ENCODE measurements at places on chromosomes 13 and 19.

GRCh38 chr19:10831987-10832938, 3.7 kb downstream of the TMED1 start:
- no peak for DNase-seq

DNA sequence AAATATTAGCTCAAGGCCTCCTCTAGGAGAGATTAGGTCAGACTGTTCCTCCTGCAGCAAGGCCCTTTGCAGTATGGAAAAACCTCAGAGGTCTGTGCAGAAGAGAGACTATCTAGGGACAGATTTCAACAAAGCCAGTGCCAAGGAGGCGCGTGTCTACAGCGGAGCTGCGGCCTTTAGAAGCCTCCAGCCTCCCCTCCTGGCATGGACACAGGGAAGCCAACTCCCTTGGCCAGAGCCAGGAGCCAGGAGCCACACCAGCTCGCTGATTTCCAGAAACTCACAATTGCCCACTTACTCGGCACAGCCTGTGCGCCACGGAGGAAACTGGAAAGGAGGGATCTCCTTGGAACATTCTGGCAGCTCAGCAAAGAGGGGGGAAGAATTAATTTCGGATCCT, 63.4 kb downstream of the INSR start:
- DNase-seq: no peak

DNA sequence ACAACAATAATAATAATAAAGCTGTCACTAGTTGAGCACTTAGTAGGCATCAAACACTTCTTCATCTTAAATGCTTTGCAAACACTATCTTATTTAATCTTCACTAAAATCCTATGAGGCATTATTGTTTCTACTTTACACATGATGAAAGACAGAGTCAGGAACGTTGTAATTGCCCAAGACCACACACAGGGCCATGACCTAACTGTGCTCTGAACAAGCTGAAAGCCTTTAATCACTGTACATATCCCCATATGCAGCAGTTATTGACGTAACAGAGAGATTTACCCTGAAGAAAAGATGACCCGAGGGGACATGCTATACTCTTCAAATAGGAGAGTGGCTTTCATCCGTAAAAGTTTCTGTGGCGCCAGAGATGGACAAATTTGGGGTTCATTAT, 53.0 kb downstream of the SACS start:
- peak; percentile 71 for DNase-seq

DNA sequence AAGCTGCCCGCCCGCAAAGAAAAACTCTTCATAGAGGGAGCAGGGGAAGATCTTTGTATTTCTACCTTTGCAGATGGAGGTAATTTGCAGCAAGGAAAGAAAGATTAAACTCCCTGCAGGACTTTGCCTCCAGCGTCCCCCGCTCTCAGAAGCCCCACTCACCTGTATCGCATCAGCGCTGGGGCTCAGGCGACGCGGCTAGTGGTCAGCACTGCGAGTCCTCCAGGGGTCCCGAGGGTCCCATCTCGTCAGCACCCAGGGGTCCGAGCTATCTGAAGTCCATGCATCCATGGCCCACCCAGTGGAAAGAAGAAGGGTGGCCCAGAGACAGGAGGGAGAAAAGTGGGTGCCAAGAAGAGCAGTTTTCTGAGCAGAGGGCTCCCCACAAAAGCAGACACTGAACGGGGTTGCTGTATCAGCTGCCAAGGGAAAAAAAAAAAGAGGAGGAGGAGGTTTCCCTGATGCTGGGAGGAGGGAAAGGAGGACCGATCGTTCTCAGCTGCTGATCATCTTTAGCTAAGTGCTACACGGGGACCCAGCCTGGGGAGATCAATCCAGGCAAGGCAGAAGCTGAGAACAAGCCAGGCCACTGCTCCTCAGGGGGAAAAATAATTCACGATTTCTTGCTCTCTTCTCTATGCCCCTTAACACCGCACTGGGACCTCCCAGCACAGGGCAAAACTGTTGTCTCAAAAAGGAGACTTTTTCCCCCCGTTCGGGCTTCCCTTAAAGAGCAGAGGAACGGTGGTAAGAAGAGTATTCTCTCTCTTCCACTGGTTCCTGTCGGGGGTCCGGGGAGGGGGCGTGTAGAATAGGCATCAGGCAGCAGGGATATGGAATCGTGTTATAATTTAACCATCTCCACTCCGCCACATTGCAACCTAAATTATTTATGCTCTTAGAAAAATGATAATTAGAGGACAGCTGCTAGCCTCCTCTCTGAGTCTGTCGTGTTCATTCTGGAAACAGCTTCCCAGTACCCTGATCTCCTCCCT, 117.7 kb upstream of the CACNA1A start:
- DNase-seq: no peak

DNA sequence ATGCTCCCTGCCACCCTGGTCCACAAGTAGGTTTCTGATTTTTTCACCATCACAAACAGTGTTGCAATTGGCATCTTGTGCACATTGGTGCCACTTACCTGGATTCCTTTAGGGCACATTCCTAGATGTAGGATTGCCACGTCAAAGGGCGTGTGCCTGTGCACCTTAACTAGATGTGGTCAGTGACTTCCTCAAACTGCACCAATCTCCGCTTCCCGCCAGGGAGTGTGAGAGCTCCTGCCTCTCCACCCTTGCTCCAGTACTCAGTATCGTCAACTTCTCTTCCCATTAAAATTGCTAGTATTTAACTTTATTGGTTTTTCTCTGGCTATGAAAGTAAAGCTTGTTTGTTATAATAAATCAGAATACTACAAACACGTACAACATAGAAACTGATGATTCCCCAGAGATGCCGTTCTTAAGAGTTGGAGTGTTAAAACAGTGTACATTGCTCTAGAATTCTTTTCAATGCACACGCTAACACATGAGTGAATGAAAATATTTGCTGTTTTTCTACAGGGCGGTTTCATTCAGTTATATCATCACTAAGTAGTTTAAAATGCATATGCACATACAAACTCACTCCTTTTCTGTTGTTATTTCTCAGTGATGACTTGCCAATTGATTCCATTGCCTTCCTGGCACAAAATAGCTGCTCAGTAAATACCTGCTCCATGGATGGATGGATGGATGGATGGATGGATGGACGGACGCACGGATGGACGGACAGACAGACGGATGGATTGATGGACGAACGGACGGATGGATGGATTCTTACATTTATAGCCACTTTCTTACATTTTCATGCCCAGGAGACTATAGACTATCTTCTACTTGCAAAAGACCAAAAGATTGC, 23.4 kb downstream of the CCNE1 start:
- no peak for DNase-seq

- no peak for DNase-seq
Observed at GRCh38 chr19:18109733-18110608, 12.4 kb downstream of the MAST3 start.

DNA sequence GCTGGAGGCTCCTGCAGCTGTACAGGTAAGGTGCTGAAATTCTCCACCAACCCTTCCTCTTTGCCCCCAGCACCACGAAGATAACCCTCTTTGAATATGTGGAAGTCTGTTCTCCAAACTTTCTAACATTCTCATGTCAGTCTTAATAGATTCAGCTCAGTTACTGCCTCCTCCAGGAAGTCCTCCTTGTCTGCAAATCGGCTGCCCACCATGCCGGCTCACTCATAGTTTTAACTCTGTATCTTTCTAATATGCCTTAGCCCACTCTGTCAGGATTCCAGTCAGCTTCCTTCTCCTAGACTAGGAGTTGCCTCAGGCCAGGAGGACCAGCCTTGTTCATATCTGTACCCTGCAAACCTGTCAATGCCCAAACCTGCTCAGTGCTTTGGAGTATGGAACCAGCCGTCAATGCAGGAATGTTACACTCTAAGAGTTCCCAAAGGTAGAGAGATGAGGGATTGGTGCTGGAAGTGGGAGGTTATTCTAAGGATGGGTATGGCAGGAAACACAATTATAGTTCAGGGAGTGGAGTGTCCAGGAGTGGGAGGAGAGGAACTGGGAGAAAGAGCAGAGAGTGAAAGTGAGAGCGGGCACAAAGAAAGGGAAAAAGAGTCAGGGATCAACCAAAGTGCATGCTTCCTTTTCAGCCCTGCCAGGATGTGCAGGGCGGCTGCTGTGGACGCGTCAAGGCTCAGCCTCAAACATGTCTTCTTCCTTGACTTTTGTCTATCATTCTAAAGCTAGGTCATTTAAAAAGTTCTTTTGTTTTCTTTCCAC, 38.0 kb upstream of the ALOX5AP start:
- no peak for DNase-seq

DNA sequence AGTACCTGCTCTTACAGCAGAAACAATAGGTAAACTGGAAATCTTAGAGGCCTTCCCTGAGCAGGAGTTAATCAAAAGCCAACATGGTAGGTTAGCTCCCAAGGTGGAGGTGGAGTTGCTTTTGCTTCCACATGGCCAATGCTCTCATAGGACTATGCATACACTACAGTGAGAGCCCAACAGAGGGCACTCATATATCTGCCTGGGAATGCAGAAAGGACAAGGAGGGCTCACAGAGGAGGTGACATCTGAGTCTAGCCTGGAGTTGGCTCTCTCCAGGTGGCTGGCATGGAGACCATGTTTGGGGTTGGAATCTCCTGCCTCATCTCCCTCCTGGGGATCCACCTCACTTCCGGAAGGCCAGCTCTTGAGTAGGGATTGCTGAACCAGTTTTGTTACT, 34.6 kb downstream of the ATP8A2 start:
- no peak for DNase-seq

GRCh38 chr13:106376401-106377112, 158.9 kb downstream of the EFNB2 start:
- DNase-seq: peak; percentile 95

GRCh38 chr19:1253514-1254080, 5.2 kb downstream of the MIDN start:
- DNase-seq: peak; percentile 88

DNA sequence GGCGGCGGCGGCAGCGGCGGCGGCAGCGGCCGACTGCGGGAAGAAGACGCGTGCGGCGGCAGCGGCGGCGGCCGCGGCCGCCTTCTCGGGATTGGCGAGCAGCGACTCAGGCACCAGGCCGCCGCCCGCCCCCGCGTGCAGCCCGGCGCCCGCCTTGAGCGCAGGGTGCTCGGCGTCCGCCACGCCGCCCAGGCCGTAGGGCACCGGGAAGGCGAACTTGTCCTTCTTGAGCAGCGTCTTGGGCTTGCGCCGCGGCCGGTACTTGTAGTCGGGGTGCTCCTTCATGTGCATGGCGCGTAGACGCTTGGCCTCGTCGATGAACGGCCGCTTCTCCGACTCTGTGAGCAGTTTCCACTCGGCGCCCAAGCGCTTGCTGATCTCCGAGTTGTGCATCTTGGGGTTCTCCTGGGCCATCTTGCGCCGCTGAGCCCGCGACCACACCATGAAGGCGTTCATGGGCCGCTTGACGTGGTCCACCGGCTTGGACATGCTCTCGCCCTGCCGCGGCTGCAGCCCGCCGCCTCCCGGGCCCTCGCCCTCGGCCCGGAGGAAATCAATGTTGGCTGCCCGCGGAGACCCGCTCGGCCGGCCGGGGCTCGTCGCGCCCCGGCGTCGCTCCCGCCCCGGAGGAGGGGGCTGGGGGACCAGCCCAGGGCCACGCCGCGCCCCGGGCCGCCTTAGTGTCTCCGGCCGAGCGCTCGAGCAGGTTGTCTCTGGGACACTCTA, 621 bp downstream of the SOX21 start:
- no peak for DNase-seq

- DNase-seq: no peak
Observed at GRCh38 chr13:112984954-112985802, 16.2 kb downstream of the MCF2L start.

GRCh38 chr19:17331045-17331558, 3.6 kb downstream of the ANO8 start:
- DNase-seq: no peak

DNA sequence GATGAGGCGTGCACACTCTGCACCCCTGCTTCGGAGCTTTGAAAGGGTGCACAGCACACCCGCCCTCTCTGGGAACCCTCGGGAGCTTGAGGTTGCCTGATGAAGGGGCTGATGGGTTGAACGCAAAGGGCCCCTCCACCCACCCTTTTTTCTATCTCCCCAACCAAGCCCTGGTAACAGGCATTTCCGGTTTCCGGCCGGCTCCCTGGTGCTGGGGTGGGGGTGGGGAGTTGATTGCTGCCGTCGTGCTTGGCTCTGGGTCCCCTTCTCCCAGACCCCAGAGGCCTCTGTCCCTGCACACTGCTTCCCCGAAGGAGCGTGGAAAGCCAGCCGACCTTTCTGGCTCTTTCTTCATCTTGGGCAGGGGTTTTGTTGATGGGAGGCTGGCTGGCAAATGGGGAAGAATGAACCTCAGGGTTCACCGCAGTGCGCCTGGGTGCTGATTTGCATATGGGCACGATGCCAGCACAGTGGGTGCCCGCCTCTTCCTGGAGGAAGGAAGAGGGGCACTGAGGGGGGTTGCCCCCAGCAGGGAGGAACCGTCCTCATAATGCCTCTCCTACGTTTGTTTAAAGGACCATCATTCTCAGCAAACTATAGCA, 29.1 kb downstream of the VAV1 start:
- DNase-seq: no peak

DNA sequence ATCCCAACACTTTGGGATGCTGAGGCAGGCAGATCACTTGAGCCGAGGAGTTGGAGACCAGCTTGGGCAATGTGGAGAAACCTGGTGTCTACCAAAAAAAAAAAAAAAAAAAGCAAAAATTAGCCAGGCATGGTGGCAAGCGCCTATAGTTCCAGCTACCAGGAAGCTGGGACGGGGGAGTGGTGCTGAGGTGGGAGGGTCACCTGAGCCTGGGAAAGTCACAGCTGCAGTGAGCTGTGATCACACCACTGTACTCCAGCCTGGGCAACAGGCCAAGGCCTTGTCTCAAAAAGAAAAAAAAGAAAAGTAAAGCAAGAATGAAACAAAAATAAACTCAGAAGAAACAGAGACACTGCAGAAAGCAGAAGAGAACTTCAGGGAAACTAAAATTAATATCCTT, 31.6 kb downstream of the MTRF1 start:
- DNase-seq: peak; percentile 37

- DNase-seq: no peak
Observed at GRCh38 chr19:39631626-39632025, 24.1 kb upstream of the LGALS16 start.

DNA sequence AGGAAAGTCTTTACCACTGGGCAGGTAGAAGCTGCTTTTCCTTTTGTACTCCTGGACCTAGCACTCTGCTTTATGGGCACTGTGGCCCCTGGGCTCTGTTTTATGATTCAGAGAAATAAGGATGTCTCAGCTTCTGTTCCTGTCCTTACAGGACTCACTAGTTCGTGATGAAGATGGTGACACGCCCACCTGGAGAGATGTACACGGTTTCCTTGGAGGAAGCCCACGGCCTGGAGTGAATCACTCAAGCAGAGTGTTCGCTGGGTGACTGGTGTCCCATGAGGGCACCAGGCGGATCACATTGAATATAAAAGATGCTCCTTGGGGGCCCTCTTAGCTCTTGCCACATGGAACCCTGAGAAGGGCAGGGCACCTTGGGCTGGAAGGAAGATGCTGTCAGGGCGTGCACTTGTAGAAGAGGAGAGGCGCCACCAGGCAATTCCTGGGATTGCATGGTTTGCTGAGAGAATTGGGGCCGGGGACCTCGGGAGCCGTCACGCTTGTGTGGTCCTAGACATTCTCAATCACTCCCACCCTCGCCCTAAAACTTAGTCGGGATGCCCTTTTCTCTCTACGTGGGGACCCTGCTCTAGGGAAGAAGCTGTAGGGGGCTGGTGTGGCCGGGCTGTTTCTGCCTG, 202.6 kb downstream of the TSHZ3 start:
- DNase-seq: no peak

Data from IMR-90 (cell line).